ENCODE measurements at places on chromosomes 5 and 9.

DNA sequence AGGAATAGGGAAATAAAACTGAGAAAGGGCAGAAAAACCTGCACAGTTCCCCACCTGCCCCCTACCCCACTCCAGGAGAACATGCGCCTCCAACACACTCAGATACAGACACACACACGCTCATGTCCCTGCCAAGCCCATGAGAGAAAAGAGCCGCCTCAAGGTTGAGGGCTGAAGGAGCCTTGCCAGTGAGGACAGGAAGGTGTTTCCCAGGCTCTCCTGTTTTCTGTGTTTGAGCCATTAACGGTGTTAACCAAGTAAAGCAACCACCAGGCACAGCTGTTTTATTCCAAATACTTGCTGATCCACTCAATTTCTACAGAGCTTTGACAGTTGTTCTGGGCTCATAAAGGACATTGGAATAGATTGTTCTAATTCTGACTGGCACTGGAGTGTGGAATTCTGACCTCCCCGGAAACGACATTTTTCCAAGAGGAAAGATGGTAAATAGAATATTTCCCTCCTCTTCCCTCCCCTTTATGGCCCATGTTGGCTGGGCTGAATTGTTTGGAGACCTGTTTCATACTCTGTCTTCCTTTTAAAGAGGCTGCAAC is 238.0 kb downstream of the DMAC1 start:
- no peaks in the 10 kb centered on the region for H3K27me3 ChIP-seq
- H3K4me3 ChIP-seq, result no peak overlapping the region
- H3K36me3 ChIP-seq, result no peaks in the 10 kb centered on the region
- no peaks in the 10 kb centered on the region for H3K4me1 ChIP-seq
- DNase-seq, result no peak

DNA sequence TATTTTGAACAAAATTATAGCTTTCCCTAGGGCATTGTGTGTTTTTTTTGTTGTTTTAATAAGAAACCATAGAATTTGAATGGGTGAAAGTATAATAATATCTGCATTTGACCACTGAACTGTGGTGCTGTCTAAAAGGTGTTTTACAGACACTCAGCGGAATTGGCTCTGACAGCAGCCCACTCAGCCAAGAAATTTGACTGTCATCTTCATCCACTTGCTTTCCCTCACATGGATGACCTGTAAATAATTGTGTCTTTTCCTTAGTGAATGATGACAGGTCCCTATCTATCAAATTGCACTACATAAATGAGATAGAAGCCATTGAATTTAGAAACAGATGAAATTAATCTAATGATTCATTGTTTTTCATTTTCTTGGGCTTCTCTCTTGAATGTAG is 150.0 kb downstream of the PAM start:
- no peaks in the 10 kb centered on the region for H3K36me3 ChIP-seq
- H3K4me3 ChIP-seq, result no peak overlapping the region
- H3K27me3 ChIP-seq, result no peaks in the 10 kb centered on the region
- H3K4me1 ChIP-seq, result no peaks in the 10 kb centered on the region
- no peak overlapping the region for H3K27ac ChIP-seq

- DNase-seq, result no peak
- no peaks in the 10 kb centered on the region for H3K4me1 ChIP-seq
- no peaks in the 10 kb centered on the region for H3K36me3 ChIP-seq
- H3K27ac ChIP-seq, result no peak overlapping the region
- no peak overlapping the region for H3K4me3 ChIP-seq
- no peaks in the 10 kb centered on the region for H3K27me3 ChIP-seq
These were observed 39.6 kb downstream of the TRPM6 start for GRCh38 chr9:74848153-74848525.

DNA sequence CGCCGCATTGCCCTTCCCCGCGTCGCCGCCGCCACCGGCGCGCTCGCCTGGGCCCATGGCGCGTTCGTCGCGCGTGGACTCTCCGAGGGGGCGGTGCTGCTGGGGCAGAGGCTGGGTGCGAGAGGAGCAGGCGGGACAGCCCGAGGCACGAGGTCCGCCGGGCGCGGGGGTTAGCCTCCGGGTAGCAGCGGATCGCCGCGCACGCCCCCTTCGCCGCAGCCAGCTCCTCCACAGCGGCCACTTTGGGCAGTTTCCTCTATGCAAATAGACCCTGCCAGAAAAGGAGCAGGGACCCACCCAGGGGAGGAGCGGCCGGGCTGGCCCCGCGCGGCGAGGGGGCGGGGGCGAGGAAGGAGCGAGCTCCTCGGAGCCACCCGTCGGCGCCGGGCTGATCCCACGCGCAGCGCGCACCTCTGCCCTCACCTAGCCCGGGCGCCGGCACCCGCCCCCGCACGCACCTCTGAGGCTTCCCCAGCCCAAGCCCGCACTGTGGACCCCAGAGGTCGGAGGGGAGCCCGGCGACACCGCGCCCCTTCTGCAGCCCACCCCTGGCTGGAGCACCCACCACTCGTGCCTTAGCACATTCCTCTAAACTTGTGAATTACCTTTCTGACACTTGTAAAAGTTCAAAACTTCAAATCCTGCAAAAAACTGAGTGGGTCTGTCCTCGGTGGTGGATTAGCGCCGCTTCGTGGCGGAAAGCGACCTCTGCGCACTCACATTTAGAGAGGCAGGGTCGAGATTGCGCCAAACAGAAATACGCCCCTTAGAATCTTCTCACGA is at the start of gene COL23A1:
COL23A1 (minus strand) TSS at position 253 of the 783 bp plus-strand sequence.
- H3K27me3 ChIP-seq, result peaks cover 29% of the 10 kb centered on the region
- no peaks in the 10 kb centered on the region for H3K36me3 ChIP-seq
- DNase-seq, result peak; percentile 12
- peak within 1 kb of the TSS; percentile 46 for H3K4me3 ChIP-seq
- no peak within 1 kb of the TSS for H3K27ac ChIP-seq
- H3K4me1 ChIP-seq, result peaks cover 7% of the 10 kb centered on the region

DNA sequence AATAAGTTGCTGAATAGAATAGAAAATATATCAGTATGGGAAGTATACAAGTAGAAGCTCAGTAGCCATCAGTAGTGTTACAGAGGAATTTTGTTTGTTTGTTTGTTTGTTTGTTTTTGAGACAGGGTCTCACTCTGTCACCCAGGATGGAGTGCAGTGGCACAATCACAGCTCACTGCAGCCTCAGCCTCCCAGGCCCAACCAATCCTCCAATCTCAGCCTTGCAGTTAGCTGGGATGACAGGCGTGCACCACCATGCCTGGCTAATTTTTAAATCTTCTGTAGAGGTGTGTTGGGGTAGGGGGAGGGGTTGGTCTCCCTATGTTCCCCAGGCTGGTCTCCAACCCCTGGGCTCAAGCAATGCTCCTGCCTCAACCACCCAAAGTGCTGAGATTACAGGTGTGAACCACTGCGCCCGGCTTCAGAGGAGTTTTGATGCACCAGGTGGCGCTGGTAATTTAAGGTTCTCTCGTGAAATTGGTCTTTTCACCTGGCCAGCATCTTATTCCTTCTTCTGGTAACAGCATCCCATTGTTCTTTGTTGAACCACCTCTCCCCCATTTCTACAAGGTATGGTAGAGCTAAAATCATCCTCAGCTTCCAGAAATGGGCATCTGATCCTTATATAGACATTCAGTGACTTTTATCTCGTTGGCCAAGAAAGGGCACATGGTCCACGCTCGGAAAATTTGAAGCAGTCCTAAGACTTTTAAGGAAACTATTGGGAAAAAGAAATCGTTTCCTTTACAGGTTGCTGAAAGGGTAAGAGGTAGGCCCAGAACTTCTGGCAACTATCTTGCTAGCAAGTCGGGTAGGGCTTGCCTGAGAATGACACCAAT is 157.1 kb downstream of the ARRDC3 start:
- H3K27ac ChIP-seq, result no peak overlapping the region
- DNase-seq, result peak; percentile 35
- no peaks in the 10 kb centered on the region for H3K27me3 ChIP-seq
- no peak overlapping the region for H3K4me3 ChIP-seq

DNA sequence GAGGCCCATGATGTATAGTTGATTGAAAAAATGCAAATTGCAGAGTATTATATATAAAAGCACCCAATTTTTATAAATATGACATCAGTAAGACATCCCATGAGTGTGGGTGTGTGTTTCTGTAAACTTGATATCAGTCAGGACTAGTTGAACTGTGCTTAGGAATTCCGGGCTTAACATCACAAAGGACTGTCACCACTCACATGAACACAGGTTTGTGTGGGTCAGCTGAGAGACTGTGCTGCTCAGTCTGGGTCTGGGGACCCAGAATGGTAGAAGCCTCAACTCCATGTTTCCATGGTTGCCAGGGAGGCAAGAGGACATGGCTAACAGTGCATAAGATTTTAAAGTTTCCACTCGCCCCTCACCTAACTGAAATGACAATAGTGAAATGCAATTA is 120.3 kb downstream of the ADCY2 start:
- H3K27me3 ChIP-seq, result no peaks in the 10 kb centered on the region
- no peak for DNase-seq
- H3K4me3 ChIP-seq, result no peak overlapping the region
- H3K4me1 ChIP-seq, result no peaks in the 10 kb centered on the region

DNA sequence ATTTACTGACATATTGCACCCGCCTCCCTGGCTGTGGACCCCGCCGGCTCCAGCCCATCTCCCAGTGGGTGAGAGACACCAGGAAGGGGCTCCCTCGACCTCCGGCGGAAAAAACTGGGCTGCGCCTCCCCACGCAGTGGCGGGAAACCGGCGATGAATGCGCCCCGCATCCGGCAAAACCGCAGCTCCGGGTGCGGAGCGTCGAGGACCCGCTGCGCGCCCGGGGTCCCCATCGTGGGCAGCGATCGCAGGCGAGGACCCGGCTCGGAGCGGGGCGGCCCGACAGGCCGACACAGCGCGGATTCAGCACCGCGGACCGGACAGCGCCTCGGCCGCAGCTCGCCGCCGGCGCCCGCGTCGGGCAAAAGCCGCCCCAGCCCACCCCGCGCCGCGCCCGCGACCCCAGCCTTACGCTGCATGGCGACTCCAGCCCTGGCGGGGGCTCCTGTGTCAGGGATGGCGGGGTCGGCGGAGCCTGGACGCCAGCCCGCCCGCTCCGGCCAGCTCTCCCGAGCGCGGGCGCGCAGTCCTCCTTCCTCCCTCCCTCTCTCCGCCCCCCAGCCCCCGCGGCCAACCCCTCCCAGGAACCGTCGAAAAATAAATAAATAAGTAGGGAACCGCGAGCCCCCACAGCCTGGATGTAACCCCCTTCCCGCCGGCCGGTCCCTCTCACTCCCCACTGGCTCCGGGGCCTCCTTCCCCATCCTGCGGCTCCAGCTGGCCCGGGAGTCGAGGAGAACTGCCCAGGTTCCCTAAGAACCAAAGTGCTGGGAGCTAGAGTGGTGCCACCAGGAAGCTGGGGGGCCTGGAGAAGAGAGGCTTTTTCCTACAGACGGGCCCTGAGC is 3.1 kb downstream of the LHX3 start:
- H3K27ac ChIP-seq, result no peak overlapping the region
- no peaks in the 10 kb centered on the region for H3K36me3 ChIP-seq
- H3K4me3 ChIP-seq, result no peak overlapping the region
- H3K4me1 ChIP-seq, result peaks cover 2% of the 10 kb centered on the region
- no peak for DNase-seq
- peaks cover 58% of the 10 kb centered on the region for H3K27me3 ChIP-seq

- no peaks in the 10 kb centered on the region for H3K4me1 ChIP-seq
- H3K27me3 ChIP-seq, result no peaks in the 10 kb centered on the region
- no peak overlapping the region for H3K27ac ChIP-seq
- no peaks in the 10 kb centered on the region for H3K36me3 ChIP-seq
These were observed 78.8 kb downstream of the GIN1 start for GRCh38 chr5:103041071-103041676.

DNA sequence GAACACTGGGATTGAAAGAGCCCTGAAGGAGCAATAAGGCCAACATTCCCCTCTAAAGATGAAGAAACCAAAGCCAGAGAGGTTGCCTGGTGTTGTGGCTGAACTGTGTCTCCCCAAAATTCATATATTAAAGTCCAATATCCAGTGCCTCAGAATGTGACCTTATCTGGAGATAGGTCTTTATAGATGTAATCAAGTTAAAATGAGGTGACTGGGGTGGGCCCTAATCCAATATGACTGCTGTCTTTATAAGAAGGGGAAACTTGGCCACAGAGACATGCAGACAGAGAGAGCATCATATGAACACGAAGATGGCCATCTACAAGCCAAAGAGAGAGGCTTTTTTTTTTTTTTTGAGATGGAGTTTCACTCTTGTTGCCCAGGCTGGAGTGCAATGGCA is 66.9 kb upstream of the PLPP1 start:
- H3K36me3 ChIP-seq, result no peaks in the 10 kb centered on the region
- no peak overlapping the region for H3K27ac ChIP-seq
- H3K27me3 ChIP-seq, result no peaks in the 10 kb centered on the region
- no peaks in the 10 kb centered on the region for H3K4me1 ChIP-seq
- no peak for DNase-seq
- no peak overlapping the region for H3K4me3 ChIP-seq

- no peaks in the 10 kb centered on the region for H3K36me3 ChIP-seq
- no peaks in the 10 kb centered on the region for H3K27me3 ChIP-seq
- H3K4me1 ChIP-seq, result no peaks in the 10 kb centered on the region
- no peak overlapping the region for H3K27ac ChIP-seq
- H3K4me3 ChIP-seq, result no peak overlapping the region
- no peak for DNase-seq
These were observed 74.3 kb upstream of the KLF9 start for GRCh38 chr9:70488793-70489105.

DNA sequence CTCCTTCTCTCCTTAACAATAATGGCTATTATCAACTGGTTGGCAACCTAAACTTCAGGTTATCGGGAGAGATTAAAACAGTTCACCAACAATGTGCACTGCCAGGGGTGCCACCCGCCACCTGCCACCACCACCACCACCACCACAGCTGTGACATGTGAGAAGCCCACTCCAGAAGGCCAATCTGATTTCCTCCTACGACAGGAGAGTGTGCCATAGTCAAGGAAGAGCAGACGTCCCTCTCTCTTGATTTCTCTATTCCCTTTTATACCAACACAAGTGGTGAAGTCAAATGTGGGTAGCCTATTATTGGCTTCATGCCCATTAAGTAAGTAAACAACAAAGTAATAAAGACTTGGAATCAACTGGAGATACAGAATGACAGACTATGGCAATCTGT is 22.4 kb downstream of the GNAQ start:
- no peak for DNase-seq
- no peak overlapping the region for H3K4me3 ChIP-seq
- H3K36me3 ChIP-seq, result no peaks in the 10 kb centered on the region
- H3K27ac ChIP-seq, result no peak overlapping the region
- H3K27me3 ChIP-seq, result no peaks in the 10 kb centered on the region

DNA sequence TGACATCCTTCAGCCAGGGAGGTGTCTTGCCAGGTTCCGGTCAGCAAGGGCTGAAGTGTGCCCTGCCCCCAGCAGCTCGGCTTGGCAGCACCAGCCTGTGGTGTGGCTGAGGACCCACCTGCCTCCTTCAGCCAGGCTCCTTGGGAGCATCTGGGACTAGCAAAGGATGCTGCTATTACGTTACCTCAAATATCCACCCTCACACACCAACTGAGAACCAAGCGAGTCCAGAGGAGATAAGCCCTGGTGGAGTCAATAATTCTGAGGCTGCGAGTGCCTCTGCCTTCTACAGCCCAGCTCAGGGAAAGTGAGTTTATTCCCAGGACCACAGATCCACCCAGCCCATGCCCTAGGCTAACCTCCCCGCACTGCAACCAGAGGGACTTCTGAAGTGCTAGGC is 57.1 kb upstream of the FSTL4 start:
- no peak for DNase-seq
- H3K4me1 ChIP-seq, result no peaks in the 10 kb centered on the region
- H3K27me3 ChIP-seq, result no peaks in the 10 kb centered on the region
- H3K27ac ChIP-seq, result no peak overlapping the region
- no peak overlapping the region for H3K4me3 ChIP-seq
- no peaks in the 10 kb centered on the region for H3K36me3 ChIP-seq
